ENCODE measurements at places on chromosomes 1 and 21.
A peak's percentile ranks its signal among the peaks of the same experiment; 100 is the strongest.

- DNase-seq = no peak
Measured at GRCh38 chr1:84121360-84121759, 22.7 kb upstream of the PRKACB start.

GRCh38 chr1:51526248-51526647 lies 7.2 kb upstream of the EPS15 start:
- DNase-seq = no peak

DNA sequence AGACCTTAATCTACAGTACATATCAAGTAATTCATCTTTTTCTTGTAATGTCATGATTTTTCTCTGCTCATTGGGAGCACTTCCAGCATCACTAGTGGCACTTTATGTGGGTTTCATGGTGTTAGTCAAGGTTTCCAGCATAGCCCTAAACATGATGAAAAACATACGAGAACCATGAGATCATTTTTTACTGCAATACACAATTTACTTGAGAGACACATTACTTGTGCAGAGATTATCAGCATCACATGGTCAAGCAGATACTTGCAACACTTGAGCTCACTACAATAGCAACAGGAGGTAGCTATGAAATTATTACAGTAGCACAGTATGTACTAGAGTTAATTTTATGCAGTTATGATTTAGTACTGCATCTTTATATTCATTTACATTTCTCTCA lies 36.4 kb downstream of the ITGB3BP start:
- no peak for DNase-seq

DNA sequence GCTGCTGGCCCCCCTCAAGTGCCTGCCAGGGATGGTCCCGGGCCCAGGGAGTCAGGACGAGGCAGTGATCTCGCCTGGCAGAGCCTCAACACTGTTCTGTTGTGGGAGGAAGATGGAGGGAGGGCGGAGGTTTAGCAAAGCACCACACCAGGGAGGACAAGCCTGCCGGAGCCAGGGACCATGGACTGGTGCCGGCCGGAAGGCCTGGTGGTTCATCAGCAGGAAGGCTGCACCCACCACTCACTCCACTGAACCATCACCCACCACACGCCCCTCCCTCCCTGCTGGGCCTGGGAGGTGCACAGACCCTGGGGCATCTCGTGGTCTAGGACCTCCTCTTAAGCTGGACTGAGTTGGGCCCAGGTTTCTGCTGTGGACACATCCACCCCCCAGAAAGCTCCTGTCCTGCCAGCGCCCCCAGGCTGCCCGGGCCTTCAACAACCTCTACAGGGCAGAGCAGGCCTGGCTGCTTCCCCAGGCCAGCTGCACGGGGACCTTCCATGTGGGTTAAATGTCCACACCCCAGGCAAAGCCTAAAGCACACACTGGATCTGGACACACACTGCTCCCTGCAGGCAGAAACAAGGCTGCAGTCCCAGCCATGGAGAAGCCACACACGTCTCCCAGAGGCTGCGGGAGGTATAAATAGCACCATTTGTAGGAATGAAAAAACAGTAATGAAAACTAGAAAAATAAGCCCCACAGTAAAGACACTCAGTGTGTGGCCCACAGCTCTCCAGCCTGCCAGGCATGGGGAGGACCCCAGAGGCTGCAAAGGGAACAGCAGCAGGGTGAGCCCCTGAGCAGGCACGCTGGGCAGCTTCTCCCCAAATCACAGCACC lies 10.4 kb upstream of the TMEM240 start:
- no peak for DNase-seq

GRCh38 chr1:14973773-14974172 lies 179.8 kb upstream of the TMEM51 start:
- DNase-seq = no peak

DNA sequence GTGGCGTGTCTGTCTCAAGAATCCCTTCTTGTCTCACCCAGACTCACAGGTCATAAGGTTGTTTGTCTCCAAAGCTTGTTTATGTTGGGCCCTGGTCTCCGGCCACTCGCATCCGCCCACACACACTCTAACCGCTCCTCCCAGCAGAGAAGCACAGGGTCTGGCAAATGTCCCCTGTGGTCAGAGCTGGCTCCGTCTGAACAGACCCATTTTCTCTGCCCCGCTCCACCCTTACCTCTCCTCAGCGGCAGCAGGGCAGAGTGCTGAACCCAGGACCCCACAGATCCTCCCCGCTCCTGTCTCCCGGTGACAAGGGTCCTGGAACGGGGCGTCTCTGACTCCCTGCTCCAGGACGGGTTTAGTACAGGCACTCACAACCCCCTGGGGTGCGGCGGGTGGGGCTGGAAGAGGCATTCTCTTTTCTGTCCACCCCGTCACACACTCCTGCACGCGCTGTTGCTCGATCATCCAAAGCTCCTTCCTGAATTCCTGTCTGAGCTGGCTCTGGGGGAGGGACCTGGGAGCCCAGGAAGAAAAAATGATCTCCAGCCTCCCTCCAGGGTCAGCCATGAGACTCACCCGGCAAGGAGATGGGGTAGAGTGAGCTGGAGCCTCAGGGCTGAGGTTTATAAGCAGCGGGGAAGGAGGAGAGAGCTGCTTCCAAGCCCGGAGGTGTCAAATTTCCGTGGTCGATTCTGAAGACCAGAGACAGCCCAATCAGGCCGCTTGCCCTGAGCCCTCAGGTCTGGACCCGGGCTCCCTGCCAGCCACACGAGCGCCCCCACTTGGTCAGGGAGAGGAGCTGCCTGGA lies at the start of gene S100A13:
S100A13 (minus strand) TSS at position 602 of the 811 bp plus-strand sequence. CDS start 1,033 bp downstream, outside the sequence.
- peak; percentile 44 for DNase-seq

DNA sequence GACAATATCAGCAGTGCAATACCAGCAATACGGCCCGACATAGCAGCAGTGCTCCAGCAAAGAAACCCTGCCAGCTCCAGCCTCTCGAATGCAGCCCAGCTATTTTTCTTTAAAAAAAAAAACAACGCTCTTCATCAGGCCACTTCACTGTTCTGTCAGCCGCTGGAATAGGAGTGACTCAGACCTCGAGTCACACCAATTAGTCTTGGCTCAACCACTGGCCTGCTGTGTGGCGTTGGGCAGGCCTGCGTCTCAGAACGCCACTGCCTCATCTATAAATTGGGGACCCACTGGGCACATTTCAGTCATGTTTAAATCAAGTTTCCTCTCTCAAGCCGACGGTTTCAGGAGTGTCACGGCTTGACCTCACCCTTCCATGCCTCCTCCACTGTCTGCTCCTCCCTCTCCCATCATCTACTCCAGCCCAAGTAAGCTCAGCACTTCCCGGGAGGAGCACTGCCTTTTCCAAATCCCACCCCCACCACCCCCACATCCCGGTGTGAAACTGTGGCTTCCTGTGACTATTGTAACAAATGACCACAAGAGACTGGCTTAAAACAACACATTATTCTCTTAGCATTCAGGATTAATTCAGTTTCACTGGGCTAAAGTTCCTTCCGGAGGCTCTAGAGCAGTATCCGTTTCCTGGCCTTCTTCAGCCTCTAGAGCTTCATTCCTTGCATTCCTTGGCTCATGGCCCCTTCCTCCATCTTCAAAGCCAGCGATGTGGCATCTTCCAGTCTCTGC lies 71.9 kb upstream of the EFHD2 start:
- DNase-seq = no peak

- DNase-seq = no peak
Measured at GRCh38 chr21:45244799-45245340, 42.8 kb downstream of the POFUT2 start.

GRCh38 chr1:183163316-183163715 lies 22.7 kb upstream of the LAMC2 start:
- no peak for DNase-seq

- DNase-seq = peak; percentile 53
Measured at GRCh38 chr1:160539990-160540858, 17.2 kb upstream of the SLAMF6 start.

GRCh38 chr1:6245869-6246496 lies 2.0 kb downstream of the HES3 start:
- peak; percentile 72 for DNase-seq

DNA sequence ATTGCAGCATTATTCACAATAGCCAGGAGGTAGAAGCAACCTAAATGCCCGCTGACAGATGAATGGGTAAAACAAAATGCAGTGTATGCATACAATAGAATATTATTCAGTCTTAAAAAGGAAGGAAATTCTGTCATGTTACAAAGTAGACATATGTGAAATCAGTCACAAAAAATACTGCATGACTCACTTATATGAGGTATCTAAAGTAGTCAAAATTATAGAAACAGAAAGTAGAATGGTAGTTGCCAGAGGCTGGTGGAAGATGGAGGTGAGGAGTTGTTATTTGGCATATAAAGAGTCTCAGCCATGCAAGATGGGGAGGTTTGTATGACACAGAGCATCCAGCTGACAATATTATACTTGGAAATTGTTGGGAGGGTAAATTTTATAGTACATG lies 43.0 kb upstream of the EGLN1 start:
- DNase-seq = no peak

GRCh38 chr1:117359561-117360289 lies 7.5 kb upstream of the MAN1A2 start:
- DNase-seq = no peak

DNA sequence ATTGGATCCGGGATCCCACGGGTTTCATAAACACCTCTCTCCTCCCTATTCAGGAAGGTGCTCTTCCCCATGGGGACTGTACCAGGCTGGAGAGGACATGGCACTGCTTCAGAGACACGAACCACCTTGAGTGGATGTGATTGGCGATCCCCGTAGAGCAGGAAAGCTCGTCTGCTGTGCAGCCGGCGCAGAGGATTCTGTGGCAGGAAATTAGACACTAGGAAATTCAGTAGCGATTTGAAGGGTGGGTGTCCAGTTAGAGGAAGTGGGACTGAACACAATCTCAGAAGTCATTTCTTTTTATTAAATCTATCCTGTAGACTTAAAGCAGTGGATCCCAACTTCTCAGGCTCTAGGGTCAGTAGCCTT lies 767 bp downstream of the PDIK1L start:
- no peak for DNase-seq

DNA sequence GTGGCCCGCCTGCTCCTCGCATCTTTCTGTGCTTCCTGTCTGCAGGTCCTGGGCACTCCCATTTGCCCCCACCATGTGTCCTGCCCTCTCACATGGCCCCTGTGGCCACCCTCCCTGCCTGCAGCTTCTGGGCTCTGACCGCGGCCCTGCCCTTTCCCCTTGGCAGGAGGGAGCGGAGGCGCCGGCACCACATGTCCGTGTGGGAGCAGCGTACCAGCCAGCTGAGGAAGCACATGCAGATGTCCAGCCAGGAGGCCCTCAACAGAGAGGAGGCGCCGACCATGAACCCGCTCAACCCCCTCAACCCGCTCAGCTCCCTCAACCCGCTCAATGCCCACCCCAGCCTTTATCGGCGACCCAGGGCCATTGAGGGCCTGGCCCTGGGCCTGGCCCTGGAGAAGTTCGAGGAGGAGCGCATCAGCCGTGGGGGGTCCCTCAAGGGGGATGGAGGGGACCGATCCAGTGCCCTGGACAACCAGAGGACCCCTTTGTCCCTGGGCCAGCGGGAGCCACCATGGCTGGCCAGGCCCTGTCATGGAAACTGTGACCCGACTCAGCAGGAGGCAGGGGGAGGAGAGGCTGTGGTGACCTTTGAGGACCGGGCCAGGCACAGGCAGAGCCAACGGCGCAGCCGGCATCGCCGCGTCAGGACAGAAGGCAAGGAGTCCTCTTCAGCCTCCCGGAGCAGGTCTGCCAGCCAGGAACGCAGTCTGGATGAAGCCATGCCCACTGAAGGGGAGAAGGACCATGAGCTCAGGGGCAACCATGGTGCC lies 249.1 kb downstream of the CACNA1E start:
- DNase-seq = no peak

DNA sequence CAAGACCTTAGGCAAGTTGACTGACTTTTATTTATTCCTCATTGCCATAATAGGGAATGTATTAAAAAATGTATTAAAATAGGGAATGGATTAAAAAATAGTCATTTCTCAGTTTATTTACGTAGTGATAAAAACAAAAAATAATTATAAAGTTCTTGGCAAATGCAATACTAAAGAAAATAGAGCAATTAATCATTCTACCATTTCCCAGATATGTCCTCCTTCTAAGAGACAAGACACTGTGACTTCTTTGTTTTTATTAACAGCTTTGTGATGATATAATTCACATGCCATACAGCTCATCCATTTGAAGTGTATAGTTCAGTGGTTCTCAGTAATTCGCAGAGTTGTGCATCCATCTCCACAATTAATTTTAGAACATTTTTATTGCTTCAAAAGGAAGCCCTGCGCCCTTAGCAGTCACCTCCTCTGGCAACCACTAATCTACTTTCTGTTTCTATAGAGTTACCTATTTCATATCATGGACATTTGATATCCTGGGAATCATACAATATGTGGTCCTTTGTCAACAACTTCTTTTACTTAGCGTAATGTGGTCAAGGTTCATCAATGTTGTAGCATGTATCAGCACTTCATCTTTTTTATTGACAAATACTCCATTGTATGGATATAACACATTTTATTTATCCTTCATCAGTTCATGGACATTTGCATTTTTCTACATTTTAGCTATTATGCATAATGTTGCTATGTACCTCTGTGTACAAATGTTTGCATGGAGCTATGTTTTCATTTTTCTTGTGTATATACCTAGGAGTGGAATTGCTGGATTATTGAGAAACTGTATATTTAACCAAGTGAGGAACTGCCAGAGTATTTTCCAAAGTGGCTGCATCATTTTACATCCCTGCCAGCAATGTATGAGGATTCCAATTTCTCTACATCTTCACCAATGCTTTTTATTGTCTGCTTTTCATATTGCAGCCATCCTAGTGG lies 5.6 kb downstream of the TBX19 start:
- DNase-seq = no peak

DNA sequence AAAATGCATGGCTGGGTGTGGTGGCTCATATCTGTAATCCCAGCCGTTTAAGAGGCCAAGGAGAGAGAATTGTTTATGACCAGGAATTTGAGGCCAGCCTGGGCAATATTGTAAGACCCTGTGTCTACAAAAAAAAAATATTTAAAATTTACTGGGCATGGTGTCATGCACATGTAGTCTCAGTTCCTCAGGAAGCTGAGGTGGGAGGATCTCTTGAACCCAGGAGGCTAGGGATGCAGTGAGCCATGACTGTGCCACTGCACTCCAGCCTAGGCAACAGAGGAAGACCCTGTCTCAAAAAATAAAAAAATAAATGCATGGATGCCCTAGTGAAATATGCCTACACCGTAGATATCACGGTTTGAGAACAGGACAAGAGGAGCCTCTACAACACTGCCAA lies 1331.2 kb upstream of the B3GALT2 start:
- DNase-seq = no peak

- DNase-seq = peak; percentile 62
Measured at GRCh38 chr1:15848143-15848928, 829 bp downstream of the SPEN start.

DNA sequence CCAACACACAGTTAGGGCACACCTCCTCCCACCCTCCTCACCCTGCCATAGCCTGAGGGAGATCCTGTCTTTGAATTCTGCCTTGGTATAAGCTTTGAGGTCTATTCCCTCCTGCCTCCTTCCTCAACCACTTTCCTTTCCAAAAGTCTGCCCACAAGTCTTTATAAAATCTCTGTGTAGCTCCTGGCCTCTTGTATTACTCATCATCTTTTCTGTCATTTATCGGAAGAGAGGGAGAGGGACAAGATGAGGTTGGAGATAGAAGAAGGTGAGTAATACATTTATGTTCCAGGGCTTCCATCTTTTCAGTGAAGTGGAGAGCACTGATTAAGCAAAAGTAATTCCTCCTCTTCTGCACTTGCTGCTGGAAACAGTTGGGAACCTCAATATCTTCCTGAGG lies 30.5 kb upstream of the EFCAB14 start:
- DNase-seq = no peak

GRCh38 chr1:59409549-59409948 lies 112.7 kb downstream of the FGGY start:
- DNase-seq = no peak

Data from activated T-cell treated with anti-CD3 and anti-CD28 coated beads, Interleukin-2, amount 50 U/mL, for 72 hours (primary cell).